ENCODE measurements at places on chromosomes 3 and 15. TPM values are rescaled to one million over a fixed set of nuclear protein-coding genes. Genes with fewer than 3 reads are reported as not detected.

The RBP2 gene
- not detected for total RNA-seq

DNA sequence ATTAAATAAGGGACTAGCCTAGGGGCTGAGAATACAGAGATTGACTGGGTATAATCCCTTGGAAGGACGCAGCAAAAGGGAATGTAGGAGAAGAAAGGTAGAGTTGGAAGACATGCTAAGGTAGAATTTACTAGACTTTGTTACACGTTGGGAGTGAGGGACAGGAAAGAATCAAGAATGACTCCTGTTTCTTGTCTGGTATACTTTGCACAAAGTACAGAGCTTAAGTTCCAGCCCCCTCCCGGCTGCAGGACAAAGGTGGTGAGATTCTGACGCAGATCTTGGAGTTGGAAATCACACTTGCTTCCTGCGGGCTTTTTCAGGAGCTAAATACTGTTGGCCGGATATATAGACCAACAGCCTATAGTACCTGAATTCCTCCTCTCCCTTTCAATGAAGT lies 895 bp downstream of the HYKK start:
- no peaks in the 10 kb centered on the region for H3K27me3 ChIP-seq
- no peaks in the 10 kb centered on the region for H3K36me3 ChIP-seq
- H3K27ac ChIP-seq, result no peak overlapping the region
- H3K4me3 ChIP-seq, result peak overlapping the region; percentile 60
- DNase-seq, result peak; percentile 8

GRCh38 chr3:125105116-125105515 lies 49.3 kb upstream of the HEG1 start:
- no peaks in the 10 kb centered on the region for H3K27me3 ChIP-seq
- no peak overlapping the region for H3K27ac ChIP-seq
- no peak for DNase-seq
- H3K36me3 ChIP-seq, result no peaks in the 10 kb centered on the region
- no peak overlapping the region for H3K4me3 ChIP-seq

DNA sequence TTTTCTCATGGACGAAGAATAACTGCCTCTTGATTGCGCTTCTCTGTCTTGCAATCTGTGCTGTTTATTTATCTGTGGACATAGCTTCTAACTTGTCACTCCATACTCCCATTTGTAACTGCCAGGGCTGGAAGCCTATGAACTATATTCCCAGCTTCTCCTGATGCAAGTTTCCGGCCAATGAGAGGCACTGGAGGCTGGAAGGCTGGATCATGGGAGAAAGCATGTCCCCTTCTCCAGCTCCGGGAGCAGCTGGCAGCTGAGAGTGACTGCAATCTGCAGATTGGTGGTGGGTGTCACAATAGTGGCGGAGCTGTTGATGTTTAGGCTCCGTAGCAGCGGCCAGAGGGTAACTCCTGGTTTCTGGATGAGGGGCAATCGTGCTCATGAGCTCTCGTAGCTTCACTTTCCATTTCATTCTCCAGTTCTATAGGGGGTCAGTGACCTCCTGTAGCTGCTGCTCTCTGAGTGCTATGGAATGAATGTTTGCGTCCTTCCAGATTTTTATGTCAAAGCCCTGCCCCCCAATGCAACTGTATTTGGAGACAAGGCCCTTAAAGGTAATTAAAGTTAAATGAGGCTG lies 35.7 kb upstream of the PCSK6 start:
- no peaks in the 10 kb centered on the region for H3K4me1 ChIP-seq
- no peaks in the 10 kb centered on the region for H3K36me3 ChIP-seq
- H3K27ac ChIP-seq, result no peak overlapping the region
- H3K27me3 ChIP-seq, result peaks cover 66% of the 10 kb centered on the region

The NR2E3 gene
- total RNA-seq, result not detected

The HYKK gene
- total RNA-seq, result 3.9 TPM

- H3K36me3 ChIP-seq, result peaks cover 64% of the 10 kb centered on the region
- no peaks in the 10 kb centered on the region for H3K27me3 ChIP-seq
- no peak overlapping the region for H3K4me3 ChIP-seq
- DNase-seq, result no peak
- H3K27ac ChIP-seq, result no peak overlapping the region
Measured at GRCh38 chr3:158820521-158820920, 18.7 kb downstream of the MFSD1 start.

DNA sequence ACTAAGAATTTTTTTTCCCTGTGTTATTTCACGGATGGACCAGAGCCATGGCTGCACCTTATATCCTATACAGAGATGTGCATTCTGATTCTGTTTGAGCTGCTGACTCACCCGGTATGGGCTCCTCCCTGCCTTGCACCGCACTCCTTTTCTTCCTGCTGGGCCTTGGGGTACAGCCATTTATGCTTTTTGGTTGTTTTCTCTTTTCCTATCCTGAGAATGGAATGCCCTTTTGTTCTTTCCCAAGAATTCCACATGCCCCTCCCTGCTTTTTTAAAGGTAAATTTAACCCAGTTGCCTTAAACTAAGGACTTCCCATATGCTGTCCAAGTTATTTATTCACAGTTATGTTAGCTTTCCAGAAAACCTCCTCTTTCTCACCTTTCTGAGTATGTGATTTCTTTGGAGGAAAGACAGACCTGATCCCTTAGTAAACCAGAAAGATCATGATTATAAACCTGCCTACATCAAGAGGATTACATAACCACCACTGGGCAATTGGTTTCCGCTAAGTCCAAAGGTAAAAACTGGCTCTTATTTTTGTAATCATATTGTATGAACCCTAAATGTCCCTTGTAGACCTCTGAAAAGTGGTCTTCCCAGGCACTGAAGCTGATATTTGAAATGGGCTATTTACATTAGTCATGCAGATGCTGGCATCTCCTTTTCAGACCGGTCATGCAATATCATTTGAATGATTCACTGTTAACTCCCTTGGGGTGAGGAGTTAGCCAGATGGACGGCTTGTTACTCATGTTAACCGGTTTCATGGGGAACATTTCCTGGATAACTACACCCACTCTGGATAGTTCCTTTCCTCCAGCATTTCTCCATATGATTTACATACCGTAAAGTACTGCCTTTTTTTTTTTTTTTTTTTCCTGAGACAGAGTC lies 45.5 kb downstream of the TMOD3 start:
- H3K4me3 ChIP-seq, result no peak overlapping the region
- peak overlapping the region; percentile 67 for H3K27ac ChIP-seq

DNA sequence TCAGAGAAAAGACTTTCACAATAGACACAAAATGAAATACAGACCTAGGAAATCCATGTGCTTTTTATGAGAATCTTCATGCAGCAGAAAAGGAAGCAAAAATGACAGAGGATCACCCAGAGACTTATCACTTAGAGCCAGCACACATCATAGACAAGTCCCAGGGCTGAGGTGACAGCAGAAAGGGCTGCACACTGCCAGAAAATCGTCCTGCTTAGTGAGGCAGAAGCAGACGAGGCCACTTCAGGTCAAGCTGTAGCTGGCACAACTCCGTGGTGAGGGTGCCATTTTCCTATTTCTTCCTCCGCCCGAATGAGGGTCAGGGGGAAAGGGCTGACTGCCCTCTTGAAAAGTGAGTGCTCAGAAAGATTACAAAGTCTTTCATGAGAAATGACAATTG lies 95.9 kb upstream of the TNIK start:
- DNase-seq, result no peak
- H3K27me3 ChIP-seq, result no peaks in the 10 kb centered on the region
- no peak overlapping the region for H3K4me3 ChIP-seq
- H3K36me3 ChIP-seq, result no peaks in the 10 kb centered on the region
- no peak overlapping the region for H3K27ac ChIP-seq

The C3orf85 gene
- not detected for total RNA-seq

DNA sequence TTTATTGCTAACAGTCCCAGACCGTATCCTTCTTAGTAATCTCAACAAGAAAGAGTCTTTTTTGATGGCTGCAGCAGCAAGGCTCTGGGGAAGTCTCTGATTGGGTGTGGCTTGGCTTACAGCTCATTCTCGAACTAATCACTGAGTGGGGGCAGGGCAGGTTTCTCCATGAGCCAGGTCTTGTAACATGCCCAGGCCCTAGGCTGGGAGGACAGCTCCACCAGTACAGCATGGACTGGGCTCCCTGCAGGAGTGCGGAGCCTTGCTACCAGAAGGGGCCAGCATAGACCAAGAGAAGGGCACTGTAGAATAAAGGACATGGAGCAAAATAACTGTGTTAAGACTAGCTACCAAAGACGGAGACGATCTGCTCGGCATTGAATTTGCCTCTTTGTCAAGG lies 7.2 kb downstream of the CD276 start:
- no peaks in the 10 kb centered on the region for H3K4me1 ChIP-seq
- H3K27ac ChIP-seq, result no peak overlapping the region
- no peak overlapping the region for H3K4me3 ChIP-seq
- H3K36me3 ChIP-seq, result no peaks in the 10 kb centered on the region

- no peak overlapping the region for H3K4me3 ChIP-seq
- no peaks in the 10 kb centered on the region for H3K27me3 ChIP-seq
- no peaks in the 10 kb centered on the region for H3K36me3 ChIP-seq
- no peak overlapping the region for H3K27ac ChIP-seq
Measured at GRCh38 chr3:28651159-28651558, 302.5 kb upstream of the AZI2 start.

DNA sequence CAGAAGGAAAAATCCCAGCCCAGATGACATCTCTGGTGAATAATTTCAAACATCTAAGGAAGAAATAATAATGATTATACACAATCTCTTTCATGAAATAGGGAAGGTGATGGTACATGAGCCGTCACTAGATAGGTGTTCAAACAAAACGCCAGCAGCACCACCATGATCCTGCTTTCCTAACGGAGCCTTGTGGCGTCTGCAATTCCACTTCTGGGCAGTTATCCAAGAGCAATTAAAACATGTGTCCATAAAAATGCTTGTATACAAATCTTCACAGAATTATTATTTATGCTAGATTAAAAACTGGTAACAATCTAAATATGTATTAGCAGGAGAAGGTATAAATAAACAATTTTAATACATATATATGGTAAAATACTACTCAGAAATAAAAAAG lies 33.7 kb downstream of the RTP4 start:
- no peaks in the 10 kb centered on the region for H3K36me3 ChIP-seq
- no peak for DNase-seq
- no peak overlapping the region for H3K4me3 ChIP-seq
- H3K4me1 ChIP-seq, result no peaks in the 10 kb centered on the region

- H3K27me3 ChIP-seq, result no peaks in the 10 kb centered on the region
- H3K4me3 ChIP-seq, result no peak overlapping the region
- no peaks in the 10 kb centered on the region for H3K36me3 ChIP-seq
- no peaks in the 10 kb centered on the region for H3K4me1 ChIP-seq
- no peak overlapping the region for H3K27ac ChIP-seq
Measured at GRCh38 chr15:42348083-42348482, 11.2 kb upstream of the CAPN3 start.

The NANOGP8 gene
- total RNA-seq, result not detected

The GBE1 gene
- 13.8 TPM for total RNA-seq

DNA sequence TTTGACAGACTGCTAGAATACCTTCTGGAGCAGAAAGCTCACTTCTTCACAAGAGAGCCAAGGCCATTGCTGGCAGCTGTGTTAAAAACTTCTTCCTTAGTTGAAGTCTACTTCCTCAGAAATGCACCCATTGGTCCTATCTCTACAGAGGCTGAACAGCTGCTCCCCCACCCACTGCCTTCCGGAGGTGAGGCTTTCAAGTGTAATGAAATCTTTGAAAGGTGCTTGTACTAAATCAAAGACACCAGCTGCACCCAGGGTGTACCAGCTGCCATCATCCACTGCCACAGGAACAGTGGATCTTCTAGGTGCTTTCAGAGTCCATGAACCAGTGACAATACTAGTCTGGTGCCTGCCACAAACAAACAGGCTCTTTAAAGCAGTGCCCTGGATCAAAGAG lies 26.4 kb upstream of the HERC1 start:
- DNase-seq, result peak; percentile 59
- H3K27me3 ChIP-seq, result no peaks in the 10 kb centered on the region
- no peak overlapping the region for H3K4me3 ChIP-seq
- no peaks in the 10 kb centered on the region for H3K36me3 ChIP-seq

The SPRED1 gene
- total RNA-seq, result 15.1 TPM

GRCh38 chr3:42843713-42844411 lies 31.8 kb downstream of the CYP8B1 start:
- H3K27ac ChIP-seq, result no peak overlapping the region
- no peaks in the 10 kb centered on the region for H3K27me3 ChIP-seq
- no peaks in the 10 kb centered on the region for H3K36me3 ChIP-seq
- peaks cover 25% of the 10 kb centered on the region for H3K4me1 ChIP-seq

- H3K4me3 ChIP-seq, result no peak overlapping the region
- no peaks in the 10 kb centered on the region for H3K36me3 ChIP-seq
- H3K27me3 ChIP-seq, result peaks cover 32% of the 10 kb centered on the region
Measured at GRCh38 chr3:126135406-126136076, 44.8 kb downstream of the ALDH1L1 start.

DNA sequence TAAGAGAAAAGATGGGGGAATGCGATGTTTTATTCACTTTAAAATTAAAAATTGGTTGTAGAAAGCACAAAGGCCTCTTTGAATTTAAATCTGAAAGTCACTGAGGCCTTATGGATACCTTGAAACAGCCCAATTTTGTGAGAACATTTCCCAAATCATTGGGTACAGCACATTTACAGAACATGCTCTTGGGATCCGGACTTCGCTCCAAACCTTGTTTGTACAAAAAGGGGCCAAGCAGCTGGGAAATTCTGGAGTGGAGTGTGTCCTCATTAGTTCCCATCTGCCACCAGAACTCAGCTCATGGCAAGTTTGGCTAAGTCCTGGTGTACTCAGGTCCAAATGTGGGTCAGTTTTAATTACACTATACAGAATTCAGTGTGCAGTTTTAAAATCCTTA lies 254.2 kb downstream of the ZBTB20 start:
- no peaks in the 10 kb centered on the region for H3K36me3 ChIP-seq
- no peaks in the 10 kb centered on the region for H3K4me1 ChIP-seq
- H3K27ac ChIP-seq, result no peak overlapping the region
- H3K4me3 ChIP-seq, result no peak overlapping the region
- H3K27me3 ChIP-seq, result no peaks in the 10 kb centered on the region

DNA sequence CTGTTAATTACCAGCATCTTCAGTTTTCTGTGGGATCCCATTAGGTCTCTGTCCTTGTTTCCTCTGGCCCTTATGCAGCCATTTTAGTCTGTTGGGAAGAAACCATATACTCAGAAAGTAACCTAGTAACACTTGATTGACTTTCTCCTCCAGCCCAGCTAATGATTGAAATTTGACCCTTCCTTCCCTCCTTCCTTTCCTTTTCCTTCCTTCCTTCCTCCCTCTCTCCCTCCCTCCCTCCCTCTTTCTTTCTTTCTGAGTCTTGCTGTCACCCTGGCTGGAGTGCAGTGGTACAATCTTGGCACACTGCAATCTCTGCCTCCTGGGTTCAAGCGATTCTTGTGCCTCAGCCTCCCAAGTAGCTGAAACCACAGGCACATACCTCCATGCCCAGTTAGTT lies 5.9 kb upstream of the ZNF620 start:
- DNase-seq, result no peak
- H3K4me1 ChIP-seq, result no peaks in the 10 kb centered on the region
- no peak overlapping the region for H3K27ac ChIP-seq

- H3K27me3 ChIP-seq, result no peaks in the 10 kb centered on the region
- peaks cover 13% of the 10 kb centered on the region for H3K36me3 ChIP-seq
- H3K4me1 ChIP-seq, result peaks cover 15% of the 10 kb centered on the region
- H3K27ac ChIP-seq, result no peak overlapping the region
Measured at GRCh38 chr3:49389297-49389696, 22.5 kb downstream of the RHOA start.

The MAN2A2 gene
- 116 TPM for total RNA-seq

DNA sequence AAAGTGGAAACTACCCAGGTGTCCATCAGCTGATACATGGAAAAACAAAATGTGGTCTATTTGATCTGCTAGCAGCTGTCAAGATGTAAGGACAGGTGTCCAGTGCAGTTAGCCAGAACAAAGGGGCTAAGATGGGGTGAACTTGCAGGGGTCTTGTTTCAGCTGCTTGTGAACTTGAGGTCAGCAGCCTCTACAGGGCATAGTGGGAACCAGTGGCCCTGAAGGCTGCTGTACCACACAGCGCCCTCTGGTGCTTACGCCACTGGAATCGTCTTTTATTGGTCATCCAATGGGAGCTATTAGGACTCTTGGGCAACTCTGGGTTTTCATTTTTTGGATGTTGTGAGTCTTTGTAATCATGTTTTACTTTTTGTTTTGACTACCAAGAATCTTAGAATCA lies 62.2 kb upstream of the CTSH start:
- no peaks in the 10 kb centered on the region for H3K36me3 ChIP-seq
- peaks cover 17% of the 10 kb centered on the region for H3K27me3 ChIP-seq
- no peak overlapping the region for H3K4me3 ChIP-seq

Data from K562 (cell line).